ENCODE measurements at places on chromosomes 1 and 21.

GRCh38 chr1:13667691-13668090 is 32.3 kb upstream of the PRDM2 start:
- DNase-seq, result no peak

DNA sequence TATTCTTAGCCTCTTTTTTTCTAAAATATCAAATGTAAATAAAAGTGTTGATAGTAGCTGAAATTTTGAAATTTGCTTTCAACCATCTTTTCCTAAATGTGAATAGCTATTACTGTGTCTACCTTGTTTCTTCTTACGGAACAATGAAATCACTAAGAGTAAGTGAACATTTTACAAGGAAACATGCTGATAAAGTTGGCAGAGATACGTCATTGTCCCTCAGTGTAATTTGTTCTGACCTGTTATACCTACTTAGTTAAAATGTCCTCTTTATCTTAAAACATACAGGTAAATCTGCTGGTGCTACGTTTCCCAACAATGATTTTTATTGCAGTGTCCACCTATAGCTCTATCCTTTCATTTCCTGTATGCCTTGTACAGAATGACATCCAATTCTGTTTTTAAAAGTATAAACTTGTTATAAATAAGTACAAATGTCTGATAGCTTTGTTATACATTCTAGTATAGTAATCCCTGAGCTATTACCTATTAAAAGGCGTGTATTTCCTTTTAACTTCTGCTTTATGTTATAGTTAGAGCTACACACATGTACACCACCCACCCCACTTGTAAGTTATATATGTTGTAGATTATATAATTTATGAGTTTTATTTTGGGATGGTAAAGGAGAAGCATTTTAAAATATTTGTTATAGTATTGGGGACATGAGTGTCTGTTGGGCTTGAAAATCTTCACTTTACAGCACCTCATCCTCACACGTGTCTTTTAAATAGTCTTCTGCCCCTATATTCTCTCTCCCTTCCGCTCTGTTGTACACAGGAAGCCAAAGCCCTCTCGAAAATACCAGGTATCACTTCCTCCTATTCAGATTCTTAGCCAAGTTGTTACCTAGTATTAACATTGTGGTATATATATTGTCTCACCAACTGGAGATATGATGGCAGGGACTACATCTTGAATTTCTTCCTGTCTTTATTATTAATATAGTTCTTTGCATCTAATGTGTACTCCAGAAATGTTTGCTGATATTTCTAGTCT is 25.2 kb downstream of the LAMC1 start:
- no peak for DNase-seq

GRCh38 chr1:45116340-45116739 is 90.1 kb downstream of the ZSWIM5 start:
- peak; percentile 17 for DNase-seq

DNA sequence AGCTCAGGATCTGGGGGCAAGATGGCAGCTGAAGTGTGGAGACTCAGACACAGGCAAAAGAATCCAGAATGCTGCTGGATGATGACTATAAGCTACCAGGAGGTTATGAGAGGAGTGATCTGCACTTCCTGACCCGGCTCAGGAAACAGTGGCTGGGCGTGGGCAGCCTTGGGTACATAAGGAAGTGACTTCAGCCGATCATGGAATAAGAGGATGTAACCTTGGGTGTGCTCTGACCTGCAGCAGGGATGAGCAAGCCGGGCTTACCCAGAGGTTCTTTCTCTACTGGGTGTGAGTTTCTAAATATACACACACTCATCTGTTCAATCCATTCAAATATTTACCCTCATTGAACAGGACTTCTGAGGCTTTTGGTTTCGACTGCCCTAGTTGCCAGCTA is 62.7 kb downstream of the CD34 start:
- no peak for DNase-seq

DNA sequence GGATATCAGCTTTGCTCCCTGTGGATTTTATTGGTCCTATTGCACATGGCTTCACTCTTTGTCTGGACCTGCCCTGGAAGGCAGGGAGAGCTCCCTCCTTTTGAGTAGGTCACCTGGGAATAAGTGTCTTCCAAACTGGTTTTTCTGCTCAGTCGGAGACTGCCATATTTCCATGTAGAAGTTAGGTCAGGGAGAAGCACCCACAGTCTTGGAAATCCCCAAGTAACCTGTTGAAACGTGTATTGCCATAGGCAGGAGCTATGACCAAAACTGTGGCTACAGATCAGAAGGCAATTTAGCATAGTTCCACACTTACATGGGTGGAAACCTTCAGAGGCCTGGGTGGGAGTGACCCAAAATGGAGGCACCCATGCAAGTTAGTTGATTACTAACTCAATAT is 3.5 kb upstream of the GNG12 start:
- no peak for DNase-seq

GRCh38 chr1:35708441-35708921 is 10.2 kb downstream of the C1orf216 start:
- DNase-seq, result no peak

- DNase-seq, result no peak
These were observed 50.9 kb upstream of the ETV3 start for GRCh38 chr1:157189096-157189495.

DNA sequence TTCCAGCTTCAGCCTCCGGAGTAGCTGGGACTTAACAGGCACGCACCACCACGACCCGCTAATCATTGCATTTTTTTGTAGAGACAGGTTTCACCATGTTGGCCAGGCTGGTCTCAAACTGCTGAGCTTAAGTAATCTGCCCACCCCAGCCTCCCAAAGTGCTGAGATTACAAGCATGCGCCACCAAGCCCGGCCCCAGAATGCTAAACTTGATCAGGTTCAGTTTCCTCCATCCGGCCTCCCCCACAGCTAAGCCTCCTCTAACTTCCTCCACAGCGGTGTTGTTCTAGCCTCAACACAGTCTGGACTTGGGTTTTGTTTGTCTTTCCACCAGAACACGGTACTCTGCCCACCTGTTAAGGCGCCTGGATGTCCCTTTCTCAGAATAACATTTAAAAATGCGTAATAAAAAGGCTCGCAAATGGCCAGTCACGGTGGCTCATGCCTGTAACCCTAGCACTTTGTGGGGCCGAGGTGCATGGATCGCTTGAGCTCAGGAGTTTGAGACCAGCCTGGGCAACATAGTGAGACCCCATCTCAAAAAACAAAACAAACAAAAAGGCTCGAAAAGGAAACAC is 2.4 kb downstream of the PARP1 start:
- DNase-seq, result peak; percentile 36

DNA sequence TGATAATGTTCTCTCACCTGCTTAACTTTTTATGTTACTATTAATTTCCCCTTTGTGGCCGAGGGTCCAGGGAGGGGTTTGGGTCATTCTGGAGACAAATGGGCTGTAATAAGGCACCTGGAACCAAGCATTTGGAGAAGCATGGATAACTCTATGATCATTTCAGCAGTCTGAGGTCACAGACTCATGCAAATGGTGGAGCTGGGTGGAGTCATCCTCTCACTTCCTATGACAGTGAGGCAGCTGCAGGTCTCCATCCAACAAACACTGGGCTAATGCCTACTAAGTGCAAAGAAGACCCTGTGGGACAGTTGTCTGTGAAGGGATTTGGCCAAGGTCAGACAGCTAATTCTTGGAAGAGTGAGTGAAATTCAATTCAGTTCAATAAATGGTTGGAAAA is 28.8 kb upstream of the CAMTA1 start:
- no peak for DNase-seq

- no peak for DNase-seq
These were observed 66.2 kb downstream of the RGL1 start for GRCh38 chr1:183871142-183871541.
